ENCODE measurements at places on chromosomes 16 and 17. TPM values are rescaled to one million over a fixed set of nuclear protein-coding genes. Genes with fewer than 3 reads are reported as not detected.

SLC7A6OS gene
- total RNA-seq = 16.0 TPM

TMC7 gene
- 0.73 TPM for total RNA-seq

TM4SF5 gene
- not detected for total RNA-seq

HSDL1 gene
- 27.2 TPM for total RNA-seq

TP53TG3B gene
- total RNA-seq = not detected

CHRNE gene
- total RNA-seq = 0.87 TPM

SPATA22 gene
- total RNA-seq = 1.2 TPM

TBC1D26 gene
- not detected for total RNA-seq

TMEM114 gene
- not detected for total RNA-seq

SF3B3 gene
- 121 TPM for total RNA-seq

TENT4B gene
- total RNA-seq = 10.5 TPM

ASPA gene
- total RNA-seq = 1.2 TPM

CEP295NL gene
- 6.8 TPM for total RNA-seq

BOLA2B gene
- 139 TPM for total RNA-seq

ZP2 gene
- total RNA-seq = not detected

LITAFD gene
- not detected for total RNA-seq

SMIM5 gene
- 0.29 TPM for total RNA-seq

NPIPB6 gene
- total RNA-seq = 6.1 TPM

SLC5A2 gene
- total RNA-seq = 0.15 TPM

KRTAP1-5 gene
- total RNA-seq = 2.2 TPM

GFAP gene
- not detected for total RNA-seq

C17orf67 gene
- 0.73 TPM for total RNA-seq

CCL4 gene
- total RNA-seq = not detected

SPSB3 gene
- total RNA-seq = 31.3 TPM

FBRS gene
- 23.2 TPM for total RNA-seq

TPPP3 gene
- 1.0 TPM for total RNA-seq

DRC3 gene
- 0.83 TPM for total RNA-seq

HBQ1 gene
- not detected for total RNA-seq

MLKL gene
- total RNA-seq = 6.9 TPM

CSF3 gene
- total RNA-seq = not detected
